ENCODE measurements at places on chromosomes 11 and 22.

GRCh38 chr11:115256397-115257197 lies 247.6 kb downstream of the CADM1 start:
- peak; percentile 10 for DNase-seq

DNA sequence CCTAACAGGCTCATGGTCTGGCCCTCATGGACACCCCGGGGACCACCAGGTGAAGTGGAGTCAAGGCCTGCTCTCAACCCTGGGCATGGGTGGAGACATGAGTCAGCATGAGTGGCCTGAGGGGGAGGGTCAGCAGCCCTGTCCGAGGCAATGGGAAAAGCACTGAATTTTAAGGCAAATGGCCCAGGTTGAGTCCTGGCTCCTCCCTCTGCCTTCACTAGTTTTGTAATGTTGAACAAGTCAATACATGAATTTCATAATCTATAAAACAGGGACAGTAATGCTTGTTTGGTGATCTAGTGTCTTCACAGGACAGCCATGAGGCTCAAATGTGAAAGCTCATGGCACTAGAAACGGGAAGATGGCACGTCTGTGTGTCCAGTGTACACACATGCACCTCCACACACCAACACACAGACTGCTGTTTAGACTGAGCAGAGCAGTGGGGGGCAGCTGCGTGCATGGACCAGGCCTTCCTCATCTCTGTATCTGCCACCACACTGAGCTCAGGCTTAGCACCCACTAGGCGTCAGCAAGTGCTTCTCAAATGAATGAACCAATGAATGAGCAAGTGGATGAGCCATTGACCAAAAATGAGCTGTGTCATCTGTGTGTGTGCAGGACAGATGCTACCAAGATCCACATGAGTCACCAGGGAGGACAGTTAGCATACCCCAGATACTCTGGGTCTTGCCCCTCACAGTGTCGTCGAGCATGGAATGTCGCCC lies 63.4 kb downstream of the NRXN2 start:
- DNase-seq, result no peak

DNA sequence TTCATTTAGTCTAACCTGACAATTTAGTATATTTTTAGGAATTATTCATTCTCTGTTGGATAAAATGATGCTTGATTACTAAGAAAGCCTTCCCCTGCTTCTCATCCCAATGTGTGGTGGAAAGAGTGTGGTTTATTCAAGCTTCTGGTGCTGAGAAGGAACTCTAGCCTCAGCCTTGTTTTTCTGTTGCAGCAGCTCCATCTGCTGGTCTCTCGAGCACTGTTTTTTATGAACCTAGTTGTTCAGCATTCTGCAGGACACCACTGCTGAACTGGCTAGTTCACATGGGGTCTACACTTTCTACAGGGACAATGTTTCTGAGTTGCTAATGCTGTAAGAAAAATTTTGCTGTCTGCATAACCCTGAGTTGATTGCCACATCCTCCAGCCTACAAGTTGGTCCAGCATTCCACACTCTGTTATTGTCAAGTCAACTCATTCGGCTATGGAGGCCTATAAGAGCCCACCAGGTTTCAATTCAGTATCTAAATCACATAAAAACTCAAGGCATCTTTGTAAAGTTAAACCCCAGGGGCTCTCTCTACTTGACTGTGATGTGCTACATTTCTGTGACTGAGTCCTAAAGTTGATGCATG lies 14.3 kb downstream of the OR2AG2 start:
- peak; percentile 55 for DNase-seq

GRCh38 chr22:46484861-46485595 lies 52.4 kb downstream of the CELSR1 start:
- no peak for DNase-seq

GRCh38 chr22:18970948-18971315 lies 34.8 kb upstream of the PRODH start:
- DNase-seq, result no peak

DNA sequence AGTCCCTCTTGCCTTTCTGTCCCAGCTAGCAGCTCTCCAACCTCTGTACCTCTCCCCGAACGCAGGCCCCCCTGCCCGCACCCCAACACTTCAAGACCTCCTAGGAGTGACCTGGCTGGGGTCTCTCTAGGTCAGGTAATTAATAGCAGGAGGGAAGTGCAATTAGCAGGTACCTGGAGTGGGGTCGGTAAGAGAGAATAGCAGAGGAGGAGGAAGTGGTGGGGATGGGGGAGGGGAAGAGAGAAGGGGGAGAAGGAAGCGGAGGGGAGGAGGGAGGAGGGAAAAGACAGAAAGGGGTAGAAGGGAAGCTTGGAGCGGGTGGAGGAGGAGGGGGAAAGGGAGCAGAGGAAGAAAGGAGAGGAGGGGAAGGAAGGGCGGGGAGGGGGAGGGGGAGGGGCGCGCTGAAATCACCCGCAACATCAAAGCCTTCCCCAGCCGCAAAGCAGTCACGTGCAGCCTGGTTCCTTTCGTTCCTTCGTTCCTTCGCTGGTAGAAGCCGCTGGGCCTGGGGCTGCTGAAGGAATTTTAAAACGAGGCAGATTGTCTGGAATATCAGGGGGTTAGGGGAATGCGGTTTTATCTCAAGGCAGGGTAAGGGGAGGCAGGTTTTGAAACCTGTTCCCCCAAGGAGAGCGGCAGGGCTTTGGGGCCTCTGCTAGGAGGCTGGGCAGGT lies 29.3 kb upstream of the TCF20 start:
- DNase-seq, result peak; percentile 60

DNA sequence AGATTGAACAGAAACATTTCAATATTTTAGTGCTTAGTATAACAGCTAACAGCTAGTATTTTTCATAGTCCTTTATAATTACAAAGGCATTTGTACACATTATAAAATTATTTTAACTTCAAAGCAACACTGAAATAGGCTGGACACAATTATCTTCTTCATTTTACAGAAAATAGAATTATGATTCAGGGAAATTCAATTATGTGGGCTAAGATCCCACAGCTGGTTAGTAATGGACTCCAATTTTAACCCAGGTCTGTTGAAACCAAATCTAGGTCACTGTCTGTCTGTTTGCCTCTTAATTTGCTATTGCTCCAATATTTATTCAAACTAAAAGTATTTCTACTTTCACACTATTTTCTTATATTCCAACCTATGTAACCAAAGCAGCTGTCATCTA lies 154.1 kb upstream of the CTSC start:
- DNase-seq, result no peak

GRCh38 chr11:123373754-123374621 lies 56.1 kb upstream of the GRAMD1B start:
- no peak for DNase-seq

- DNase-seq, result no peak
These were observed 3.6 kb upstream of the SELENOO start for GRCh38 chr22:50197000-50197800.

DNA sequence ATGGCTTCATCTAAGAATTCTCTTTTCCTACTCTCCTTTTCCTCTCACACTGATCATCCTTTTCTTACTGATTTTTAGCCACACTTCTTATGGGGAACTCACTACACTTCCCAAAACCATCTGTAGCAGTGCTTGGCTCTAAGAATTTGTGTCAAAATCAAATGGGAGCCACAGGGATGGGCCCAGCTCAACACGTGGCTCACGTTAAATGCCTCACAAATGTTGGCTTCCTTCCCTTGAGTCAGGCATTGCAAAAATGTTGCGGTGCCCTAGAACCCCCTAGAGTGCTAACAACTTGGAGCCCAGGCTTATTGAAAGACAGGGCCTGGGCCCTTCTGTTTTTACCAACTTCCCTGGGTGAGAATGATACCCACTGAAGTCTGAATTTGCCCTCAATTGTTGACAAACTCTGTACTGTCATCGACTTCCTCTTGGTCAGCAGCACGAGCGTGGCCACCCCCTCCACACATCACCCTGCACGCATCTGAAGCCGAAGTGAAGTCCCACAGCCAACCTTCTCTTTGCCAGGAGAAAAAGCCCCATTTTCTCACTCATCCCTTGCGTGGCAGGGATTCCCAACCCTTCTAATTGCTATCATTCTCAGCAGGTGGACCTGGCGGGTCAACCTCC lies 69.7 kb downstream of the ELFN2 start:
- no peak for DNase-seq

DNA sequence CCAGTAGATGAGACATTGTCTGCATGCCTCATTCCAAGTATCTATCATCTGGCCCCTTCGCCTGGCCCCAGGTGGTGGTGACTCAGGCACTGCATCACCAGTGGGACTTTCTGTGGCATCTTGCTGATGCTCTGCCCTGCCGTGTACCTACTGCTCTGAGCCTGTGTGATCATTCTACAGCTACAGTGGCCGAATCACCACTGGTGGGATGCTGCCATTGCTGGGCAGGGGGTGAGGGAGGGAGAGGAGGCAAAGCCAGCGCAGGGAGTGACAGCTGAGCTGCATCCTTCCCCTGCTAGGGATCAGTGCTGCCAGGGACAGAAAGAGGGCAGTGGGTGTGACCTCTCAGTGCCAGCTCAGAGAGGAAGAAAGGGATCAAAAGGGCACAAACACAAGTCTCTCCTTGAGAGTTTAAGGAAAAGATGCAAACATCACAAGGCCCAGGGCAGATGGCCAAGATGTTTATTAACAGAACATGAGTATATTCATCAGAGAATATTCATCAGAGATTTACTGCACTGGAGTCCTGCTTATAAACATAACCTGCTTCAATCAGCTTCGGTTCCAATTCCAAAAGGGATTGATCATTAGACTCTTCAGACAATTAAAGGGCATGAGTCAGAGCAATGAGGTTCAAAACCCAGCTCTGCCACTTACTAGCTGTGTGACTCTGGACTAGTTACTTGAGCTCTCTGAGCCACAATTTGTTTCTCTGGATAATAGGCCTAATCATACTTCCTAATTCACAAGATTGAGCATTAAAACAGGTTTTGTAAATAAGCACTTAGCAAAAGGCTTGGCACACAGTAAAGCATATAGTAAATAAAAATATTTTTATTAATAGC lies 109.8 kb downstream of the NAT10 start:
- no peak for DNase-seq

GRCh38 chr11:82930229-82930628 lies 28.7 kb downstream of the DDIAS start:
- DNase-seq, result no peak
